Ascending aorta (tissue), 2 donors: ENCODE measurements at places on chromosomes 5 and 9.
A peak's percentile ranks its signal among the peaks of the same experiment; 100 is the strongest.

GRCh38 chr9:27645161-27645840 lies 72.0 kb upstream of the C9orf72 start:
- no peak for DNase-seq

- no peak for DNase-seq
These were observed 182.3 kb downstream of the MACROH2A1 start for GRCh38 chr5:135216471-135217343.

- DNase-seq: no peak
These were observed 86.5 kb downstream of the HCN1 start for GRCh38 chr5:45609661-45610060.

DNA sequence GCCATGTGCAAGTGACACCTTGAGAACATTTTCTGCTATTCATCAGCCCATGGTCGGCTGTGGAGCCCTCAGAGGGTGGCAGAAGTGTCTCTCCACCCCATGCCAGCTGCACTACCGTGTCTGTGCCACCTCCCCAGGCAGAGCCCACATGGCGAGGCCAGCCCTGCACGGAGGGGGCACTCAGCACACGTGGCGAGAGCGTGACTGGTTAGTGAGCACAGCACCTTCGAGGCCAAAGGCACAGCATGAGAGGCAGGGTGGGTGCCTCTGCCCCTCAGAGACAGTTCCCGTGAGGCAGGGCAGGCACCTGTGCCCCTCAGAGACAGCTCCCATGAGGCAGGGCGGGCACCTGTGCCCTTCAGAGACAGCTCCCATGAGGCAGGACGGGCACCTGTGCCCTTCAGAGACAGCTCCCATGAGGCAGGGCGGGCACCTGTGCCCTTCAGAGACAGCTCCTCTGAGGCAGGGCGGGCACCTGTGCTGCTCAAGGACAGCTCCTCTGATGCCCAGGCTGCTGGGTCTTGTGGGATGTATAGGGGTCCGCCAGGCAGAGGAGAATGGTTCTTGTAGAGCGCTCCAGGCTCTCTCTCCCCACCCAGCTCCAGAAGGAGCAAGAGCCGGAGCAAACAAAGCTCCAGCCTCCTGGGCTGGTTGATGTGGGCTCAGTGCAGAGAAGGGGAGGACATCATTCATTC lies 179.8 kb upstream of the PPP1R26 start:
- DNase-seq: no peak

DNA sequence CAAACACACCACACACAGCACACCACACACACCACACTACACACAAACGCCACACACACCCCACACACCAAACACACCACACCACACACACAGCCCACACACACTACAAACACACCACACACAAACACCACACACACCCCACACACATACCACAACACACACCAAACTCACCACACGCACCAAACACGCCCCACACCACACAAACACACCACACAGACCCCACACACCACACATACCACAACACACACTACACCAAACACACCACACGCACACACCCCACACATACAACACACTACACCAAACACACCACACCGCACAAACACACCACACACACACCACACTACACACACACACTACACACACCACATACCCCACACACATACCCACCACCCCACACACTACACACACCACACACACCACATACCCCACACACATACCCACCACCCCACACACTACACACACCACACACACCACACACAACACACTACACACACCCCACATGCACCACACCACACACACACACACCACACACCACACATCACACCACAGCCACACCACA lies 151.2 kb downstream of the ERCC6L2 start:
- DNase-seq: no peak

GRCh38 chr5:10467281-10468198 lies 25.9 kb downstream of the ROPN1L start:
- DNase-seq: no peak

DNA sequence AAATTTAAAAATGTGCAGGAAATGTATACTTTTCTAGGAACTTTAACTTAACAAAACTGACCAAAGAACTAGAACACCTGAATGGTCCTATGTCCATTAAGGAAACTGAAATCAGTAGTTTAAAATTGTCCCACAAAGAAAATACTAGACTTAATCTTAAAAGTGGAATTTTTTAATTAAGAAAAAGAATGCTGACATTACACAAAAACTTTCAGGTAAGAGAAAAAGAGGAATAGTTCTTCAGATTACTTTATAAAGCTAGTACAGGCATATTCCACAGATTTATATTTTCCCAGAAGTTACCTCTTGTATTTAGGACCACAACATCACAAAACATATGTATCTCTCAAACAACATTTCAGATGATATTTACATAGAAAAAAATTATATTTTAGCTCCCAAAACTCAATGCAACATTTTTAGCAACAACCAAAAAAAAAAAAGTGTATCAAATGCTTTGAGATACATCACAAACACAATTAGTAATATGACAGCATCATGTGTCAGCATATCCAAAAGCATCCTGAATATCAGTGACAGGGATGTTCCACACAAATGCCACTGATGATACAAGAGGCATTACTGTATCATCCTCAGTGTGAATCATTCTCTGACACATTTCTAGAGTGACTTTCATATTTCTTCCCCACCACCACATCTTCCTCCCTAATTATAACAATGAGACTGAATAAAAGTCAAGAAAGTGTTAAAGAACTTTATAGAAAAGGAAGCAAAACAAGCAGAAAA lies 264.0 kb downstream of the EPB41L4A start:
- DNase-seq: no peak

- no peak for DNase-seq
These were observed 17.1 kb downstream of the FCN2 start for GRCh38 chr9:134897584-134898170.

DNA sequence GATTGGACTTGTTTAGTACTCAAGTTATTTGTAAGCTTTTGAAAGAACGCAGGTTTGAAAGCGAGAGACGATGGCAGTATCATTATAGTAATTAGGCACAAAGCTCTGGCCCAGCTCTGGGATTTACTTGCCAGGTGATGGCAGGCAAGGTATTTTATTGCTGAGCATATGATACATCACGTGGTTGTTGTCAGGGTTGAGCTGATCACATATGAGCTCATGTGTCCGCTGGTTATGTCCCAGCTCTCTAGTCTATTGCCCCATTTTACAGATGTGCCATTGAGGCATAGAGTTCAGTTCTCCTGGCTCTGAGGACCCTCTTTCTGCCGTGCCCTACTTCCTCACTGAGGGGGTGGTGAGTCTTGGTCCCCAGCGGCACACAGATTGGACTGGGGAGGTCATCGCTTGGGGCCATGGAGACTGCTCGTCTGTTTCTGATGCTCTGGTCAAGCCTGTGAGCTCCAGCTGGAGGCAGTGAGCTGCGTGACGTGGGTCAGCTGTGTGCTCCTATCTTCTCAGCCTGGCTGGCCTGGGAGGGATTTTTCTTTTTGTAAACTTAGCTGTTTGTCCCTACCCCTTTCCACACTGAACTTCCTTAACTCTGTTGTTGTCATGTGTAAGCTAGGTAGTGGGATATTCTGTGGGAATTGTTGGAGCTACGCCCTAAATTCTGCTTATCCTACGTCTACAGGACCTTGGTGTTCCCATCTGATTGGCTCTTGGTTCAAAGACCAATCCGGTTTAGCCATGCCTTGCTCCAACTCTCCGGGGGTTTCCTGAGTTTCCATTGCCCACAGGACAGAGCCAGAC lies 2.2 kb downstream of the NXNL2 start:
- DNase-seq: no peak

GRCh38 chr5:161850491-161850890 lies 2.6 kb downstream of the GABRA1 start:
- DNase-seq: no peak

DNA sequence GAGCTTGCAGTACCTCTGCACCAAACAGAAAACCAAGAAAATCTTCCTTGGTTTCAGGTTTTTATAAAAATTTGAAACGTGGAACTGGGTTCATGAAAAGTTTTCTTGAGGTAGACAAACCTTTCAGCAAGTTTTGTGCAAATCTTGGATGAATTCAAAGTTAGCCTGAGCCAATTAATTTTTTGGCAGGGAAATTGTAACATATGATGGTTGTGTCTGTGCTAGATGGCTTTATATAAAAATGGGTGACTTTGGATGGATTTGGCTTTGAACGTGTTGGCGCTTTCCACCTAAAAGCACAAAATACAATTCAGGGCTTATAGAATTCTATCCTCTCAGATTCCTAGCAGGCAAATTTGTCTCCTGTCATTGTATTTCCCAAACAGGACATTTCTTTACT lies 524.4 kb downstream of the CAAP1 start:
- DNase-seq: no peak

GRCh38 chr9:94699715-94700373 lies 26.7 kb upstream of the AOPEP start:
- DNase-seq: no peak

- DNase-seq: no peak
These were observed 39.9 kb upstream of the CPLX2 start for GRCh38 chr5:175831507-175831906.

DNA sequence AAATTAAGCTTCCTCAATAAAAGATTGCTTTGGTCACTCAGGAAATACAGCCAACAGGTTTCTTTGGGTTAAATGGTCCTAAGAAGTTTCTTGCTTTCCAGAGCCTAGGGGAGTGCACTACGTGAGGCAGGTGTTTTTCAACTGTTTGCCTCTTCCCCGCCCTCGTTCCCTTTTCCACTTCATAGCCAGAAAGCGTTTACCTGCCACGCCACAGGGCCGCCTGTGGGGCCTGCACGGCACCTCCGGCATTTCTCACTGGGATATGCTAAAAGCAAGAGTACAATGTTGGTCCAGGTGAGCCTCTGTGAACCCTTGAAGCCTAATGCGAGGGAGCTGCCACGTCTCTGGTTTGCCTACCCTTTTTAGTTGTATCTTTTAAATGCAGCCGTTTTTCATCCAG lies 167.6 kb upstream of the OTULINL start:
- DNase-seq: no peak

DNA sequence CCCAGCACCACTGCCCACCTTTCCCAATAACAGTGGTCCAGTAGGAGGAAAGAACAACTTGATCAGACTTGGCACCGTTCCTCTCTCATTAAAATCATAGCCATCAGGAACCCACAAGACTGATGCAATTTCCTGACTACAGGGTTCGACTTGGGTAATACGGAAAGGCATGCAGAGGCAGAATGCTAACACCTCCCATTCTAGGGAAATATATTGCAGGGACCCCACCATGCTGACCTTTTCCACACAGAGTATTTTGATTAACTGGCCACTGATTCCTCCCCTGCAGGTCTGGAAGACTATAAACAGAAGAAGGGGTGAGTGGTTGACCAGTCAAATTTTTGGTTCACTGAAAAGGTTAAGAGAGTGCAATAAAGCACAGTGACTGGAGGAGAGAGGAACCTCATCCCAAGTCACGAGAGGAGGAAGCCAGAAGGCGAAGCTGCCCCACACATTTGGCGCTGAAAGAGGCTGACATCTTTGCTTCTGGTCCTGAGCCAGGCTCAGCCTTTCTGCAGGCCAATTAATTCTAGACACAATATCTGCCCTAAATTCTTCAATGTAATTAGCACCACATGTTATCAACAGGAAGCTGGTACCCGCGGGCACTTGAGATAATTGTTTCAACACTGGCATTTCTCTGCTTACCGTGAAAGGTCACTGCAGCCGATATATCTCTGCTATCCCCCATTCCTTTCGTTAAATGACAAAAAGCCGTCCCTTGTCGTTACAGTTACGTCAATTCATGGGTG lies 64.7 kb upstream of the SPOCK1 start:
- no peak for DNase-seq

GRCh38 chr9:73081979-73082657 lies 69.5 kb upstream of the ANXA1 start:
- no peak for DNase-seq

- DNase-seq: no peak
These were observed 12.5 kb upstream of the LHX2 start for GRCh38 chr9:123998970-123999621.

DNA sequence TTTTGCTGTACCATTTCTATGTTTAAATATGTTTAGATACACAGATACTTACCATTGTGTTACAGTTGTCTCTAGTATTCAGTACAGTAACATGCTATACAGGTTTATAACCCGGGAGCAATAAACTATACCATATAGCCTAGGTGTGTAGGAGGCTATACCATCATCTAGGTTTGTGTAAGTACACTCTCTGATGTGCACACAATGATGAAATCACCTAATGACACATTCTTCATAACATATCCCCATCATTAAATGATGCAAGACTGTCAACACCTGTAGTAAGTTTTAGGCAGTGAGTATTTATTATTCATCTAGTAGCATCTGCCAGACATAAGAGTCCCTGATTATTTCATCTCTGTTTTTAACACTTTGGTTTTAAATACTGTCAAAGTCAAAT lies 7.3 kb upstream of the DHFR start:
- no peak for DNase-seq

DNA sequence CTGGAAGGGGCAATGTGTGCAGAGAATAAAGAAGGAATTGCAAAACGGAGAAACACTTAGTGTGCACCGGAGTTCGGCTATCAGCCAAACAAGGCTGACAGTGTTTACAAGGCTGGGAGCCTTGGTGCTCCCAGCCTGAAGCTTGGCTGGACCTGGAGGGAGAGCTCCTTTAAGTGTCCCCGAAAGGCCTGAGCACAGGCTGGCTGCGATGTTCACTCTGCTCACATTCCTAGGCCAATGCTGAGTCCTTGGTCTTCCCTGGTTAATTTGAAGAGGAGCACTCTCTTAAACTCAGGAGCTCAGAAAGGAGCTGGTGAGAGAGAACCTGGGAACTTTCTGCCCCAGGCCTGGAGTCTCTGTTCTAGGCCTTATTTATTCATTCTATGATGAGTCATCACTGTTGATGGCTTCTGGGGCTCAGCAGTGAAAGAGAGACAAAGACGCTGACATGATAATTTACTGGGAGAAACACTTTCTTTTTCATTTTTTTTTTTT lies 88.6 kb upstream of the MYO10 start:
- DNase-seq: no peak

- no peak for DNase-seq
These were observed 129.8 kb downstream of the SLC12A2 start for GRCh38 chr5:128213340-128213739.

DNA sequence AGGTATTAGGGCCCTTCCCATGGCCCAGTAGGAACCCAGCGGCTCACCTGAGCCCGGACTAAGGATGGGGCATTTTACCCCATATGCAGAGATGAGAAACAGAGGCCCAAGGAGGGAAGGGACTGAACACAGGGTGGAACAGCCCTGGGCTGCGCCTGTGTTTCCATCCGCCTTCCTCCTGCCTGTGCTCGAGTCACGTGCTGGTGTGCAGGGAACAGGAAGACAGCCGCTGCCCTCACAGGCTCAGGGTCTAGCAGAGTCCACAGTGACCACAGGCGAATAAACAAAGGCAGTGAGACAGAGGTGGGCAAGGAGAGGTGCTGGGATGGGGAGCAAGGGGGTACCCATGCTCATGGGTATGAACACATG lies 129.4 kb downstream of the C9orf50 start:
- peak; percentile 85 for DNase-seq
